ENCODE measurements at places on chromosomes 11 and 22.

GRCh38 chr11:12430954-12431595 is 53.7 kb downstream of the PARVA start:
- H3K27ac ChIP-seq: peak overlapping the region; percentile 95
- peaks cover 10% of the 10 kb centered on the region for H3K36me3 ChIP-seq
- H3K4me3 ChIP-seq: peak overlapping the region; percentile 68

- no peak for DNase-seq
- H3K4me3 ChIP-seq: no peak overlapping the region
- no peaks in the 10 kb centered on the region for H3K27me3 ChIP-seq
- H3K27ac ChIP-seq: no peak overlapping the region
- no peaks in the 10 kb centered on the region for H3K36me3 ChIP-seq
Measured at GRCh38 chr11:109804911-109805310, 288.3 kb upstream of the ZC3H12C start.

GRCh38 chr11:57471496-57471895 is 11.2 kb downstream of the RTN4RL2 start:
- DNase-seq: no peak
- H3K4me1 ChIP-seq: no peaks in the 10 kb centered on the region
- no peaks in the 10 kb centered on the region for H3K36me3 ChIP-seq

DNA sequence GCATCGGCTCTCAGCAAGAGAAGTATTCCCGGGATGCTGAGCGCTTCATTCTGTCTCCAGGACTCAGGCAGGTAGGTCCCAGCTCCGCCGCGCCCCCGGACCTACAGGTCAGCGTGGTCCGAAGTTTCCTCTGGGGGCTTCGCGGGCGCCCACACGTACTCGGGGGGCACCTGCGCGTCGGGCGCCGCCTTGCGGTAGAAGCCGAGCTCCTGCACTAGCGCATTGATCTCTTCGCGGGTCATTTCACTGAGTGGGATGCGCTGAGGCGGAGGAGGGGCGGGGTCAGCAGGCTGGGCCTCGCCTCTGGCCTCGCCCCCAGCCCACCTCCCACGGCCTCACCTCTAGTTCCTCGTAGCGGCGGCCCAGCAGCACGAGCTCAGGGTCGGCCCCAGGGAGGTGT is 2.5 kb downstream of the SELENOM start:
- no peak for DNase-seq
- H3K27me3 ChIP-seq: no peaks in the 10 kb centered on the region
- H3K4me1 ChIP-seq: peaks cover 33% of the 10 kb centered on the region
- H3K27ac ChIP-seq: no peak overlapping the region

GRCh38 chr22:30887453-30887852 is 81.1 kb downstream of the MORC2 start:
- peaks cover 30% of the 10 kb centered on the region for H3K36me3 ChIP-seq
- H3K4me3 ChIP-seq: no peak overlapping the region
- H3K4me1 ChIP-seq: no peaks in the 10 kb centered on the region
- H3K27me3 ChIP-seq: no peaks in the 10 kb centered on the region
- no peak for DNase-seq

DNA sequence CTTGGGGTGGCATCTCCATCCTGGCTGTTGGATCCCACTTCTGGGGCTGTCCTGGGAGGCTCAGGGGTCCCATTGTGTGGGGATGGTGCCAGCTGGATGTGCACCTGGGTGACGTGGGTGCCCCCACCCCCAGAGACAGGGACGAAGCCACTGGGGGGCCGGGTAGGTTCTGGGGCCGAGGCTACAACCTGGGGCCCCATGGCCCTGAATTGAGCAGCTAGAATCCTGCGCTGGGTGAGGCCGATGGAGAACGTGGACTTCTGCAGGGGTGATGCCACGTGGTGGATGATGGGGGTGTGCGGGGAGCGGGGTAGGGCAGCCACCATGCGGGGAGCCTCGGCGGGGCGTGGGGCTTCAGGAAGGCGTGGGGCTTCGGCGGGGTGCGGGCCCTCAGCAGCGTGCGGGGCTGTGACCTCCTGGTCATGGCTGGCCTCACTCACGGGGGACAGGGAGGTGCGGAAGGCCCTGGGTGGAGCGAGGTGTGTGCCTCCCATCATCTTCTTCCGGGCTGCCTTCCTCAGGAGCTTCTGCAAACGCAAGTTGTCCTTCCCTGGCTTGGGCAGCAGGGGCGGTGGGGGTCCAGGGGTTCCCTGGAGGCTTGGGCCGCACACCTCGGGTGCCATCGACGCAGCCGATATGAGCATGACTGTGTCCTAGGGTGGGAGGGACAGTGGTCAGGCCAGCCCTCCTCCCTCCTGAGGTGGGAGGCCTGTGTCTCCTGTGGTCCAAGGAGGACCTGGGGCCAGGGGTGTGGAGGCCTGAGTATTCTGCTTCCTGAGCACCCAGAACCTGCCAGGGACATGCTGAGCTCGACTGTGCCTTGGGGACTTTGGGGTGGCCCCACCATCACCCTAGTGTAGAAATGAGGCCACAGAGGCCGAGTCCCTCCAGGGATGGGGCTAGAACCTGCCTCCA is 1.5 kb downstream of the PRR33 start:
- no peaks in the 10 kb centered on the region for H3K36me3 ChIP-seq
- H3K27me3 ChIP-seq: peaks cover 20% of the 10 kb centered on the region
- DNase-seq: no peak
- H3K4me3 ChIP-seq: no peak overlapping the region
- no peak overlapping the region for H3K27ac ChIP-seq

- peak; percentile 30 for DNase-seq
- H3K27me3 ChIP-seq: no peaks in the 10 kb centered on the region
- peak overlapping the region; percentile 10 for H3K4me3 ChIP-seq
- H3K36me3 ChIP-seq: no peaks in the 10 kb centered on the region
Measured at GRCh38 chr11:86695373-86695772, 23.0 kb upstream of the ME3 start.

GRCh38 chr22:47452184-47452583 is 689.7 kb downstream of the TBC1D22A start:
- DNase-seq: peak; percentile 10
- H3K36me3 ChIP-seq: no peaks in the 10 kb centered on the region
- H3K27ac ChIP-seq: no peak overlapping the region
- H3K4me3 ChIP-seq: no peak overlapping the region

DNA sequence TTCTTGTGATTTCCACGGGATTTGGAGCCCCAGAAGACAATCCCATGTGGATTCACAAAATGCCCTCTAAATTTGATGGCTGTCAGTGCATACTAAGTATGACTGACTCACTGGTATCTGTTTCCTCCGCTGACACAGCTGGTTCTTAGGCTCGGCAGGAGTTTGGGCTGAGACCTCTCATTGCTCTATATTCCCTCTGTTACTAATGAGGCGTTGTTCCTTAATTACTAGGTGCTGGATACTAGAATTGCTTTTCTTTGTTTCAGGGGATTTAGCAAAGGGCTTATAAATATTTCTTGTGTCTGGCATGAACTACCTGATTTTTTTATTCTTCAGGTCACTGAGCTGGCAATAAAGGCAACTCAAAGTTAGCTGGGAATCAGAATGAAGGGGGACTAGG is 53.2 kb upstream of the EHF start:
- H3K27ac ChIP-seq: no peak overlapping the region
- no peaks in the 10 kb centered on the region for H3K36me3 ChIP-seq
- H3K27me3 ChIP-seq: no peaks in the 10 kb centered on the region
- DNase-seq: no peak

Measured in MCF 10A (cell line).